Stimulated activated CD4-positive, alpha-beta T cell treated with anti-CD3 and anti-CD28 coated beads, Interleukin-12 subunit alpha, Interleukin-12 subunit beta, amount 100 ng/mL, for 4 hours (primary cell): ENCODE measurements at places on chromosomes 7 and 10.

DNA sequence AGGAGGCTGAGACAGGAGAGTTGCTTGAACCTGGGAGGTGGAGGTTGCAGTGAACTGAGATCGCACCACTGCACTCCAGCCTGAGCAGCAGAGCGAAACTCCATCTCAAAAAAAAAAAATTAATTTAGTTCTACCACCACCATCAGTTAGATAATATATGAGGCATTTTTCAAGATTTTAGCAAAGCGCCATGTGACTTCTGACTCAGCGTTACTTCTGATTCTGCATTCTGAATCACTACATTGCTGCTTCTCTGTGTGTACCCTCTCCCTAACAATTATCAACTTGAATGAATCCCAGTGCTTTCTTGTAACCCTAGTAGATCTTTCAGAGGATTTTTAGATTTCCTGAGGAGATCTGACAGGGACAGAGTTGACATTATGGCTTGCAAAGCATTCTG, 176.8 kb upstream of the SORCS1 start:
- no peak for DNase-seq

DNA sequence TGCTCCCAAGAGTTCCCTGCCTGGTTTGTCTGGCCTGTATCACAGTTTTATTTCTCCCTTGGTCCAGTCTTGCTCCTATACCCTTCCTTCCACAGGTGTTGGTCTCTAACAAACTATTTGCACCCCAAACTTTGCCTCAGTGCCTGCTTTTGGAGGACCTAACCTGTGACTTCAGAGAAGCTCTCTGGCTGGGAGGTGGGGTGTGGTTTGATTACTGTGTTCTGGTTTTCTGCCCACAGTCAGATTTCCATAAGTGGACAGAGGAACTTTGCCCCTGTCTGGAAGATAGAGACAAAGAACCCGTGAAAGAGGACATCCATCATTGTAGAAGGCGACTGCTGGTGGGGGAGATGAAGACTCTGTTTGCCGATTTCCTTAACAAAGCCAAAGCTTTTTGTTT, 55.8 kb upstream of the TRIL start:
- DNase-seq: no peak

GRCh38 chr7:25009257-25009656, 29.3 kb upstream of the OSBPL3 start:
- no peak for DNase-seq

DNA sequence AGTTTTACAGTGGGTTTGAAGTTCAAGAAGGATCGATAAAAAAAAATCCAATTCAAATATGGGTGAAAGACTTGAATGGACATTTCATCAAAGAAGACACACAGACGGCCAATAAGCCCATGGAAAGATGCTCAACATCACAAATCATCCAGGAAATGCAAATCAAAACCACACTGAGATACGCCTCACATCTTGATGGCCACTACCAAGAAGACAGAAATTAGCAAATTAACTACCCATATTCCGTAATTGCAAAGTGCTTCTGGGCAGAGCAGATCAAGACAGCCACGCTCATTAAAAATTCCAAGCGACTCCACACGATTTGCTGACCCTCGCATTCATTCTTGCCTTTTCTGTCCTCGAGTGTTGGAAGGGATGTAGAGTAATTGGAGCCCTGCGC, 34.1 kb upstream of the PPP2R2D start:
- no peak for DNase-seq

GRCh38 chr10:103916254-103916653, 1.7 kb downstream of the STN1 start:
- no peak for DNase-seq

- no peak for DNase-seq
Observed at GRCh38 chr10:6231146-6231545, 28.4 kb downstream of the PFKFB3 start.

DNA sequence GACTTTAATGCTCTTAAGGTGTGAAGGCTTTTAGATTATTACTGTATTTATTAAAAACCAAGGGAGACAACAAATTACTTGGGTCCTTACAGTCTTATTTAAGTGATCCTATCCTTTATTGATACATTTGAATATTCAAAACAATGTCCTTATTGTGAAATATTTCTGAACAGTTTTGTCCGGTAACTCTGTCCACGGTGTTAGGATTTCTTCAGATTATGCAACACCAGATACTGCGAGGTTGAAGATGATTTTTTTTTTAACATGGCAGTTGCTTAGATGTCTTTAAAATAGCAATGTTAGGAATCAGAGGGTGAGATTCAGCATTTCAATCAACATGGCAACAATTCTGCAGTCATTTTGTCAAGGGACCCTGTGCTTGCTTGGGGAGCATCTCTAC, 176.5 kb downstream of the CSTF2T start:
- DNase-seq: no peak

DNA sequence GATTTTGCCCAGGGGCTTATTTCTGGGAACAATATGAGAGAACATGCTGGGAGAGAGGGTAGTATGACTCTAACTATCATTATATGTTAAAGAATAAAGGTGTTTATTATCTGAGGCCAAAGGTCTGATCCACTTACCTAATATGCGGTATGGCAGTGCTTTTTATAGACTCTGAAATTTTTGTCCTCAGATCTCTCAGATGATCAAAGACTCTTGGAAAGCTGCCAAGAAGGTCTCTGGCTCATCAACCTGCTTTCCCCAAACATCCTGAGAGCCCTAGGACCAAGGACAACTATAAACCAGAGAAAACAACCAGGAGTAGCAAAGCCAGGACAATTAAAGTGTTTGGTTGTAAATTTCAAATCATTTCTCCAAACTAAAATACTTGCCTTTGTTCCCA, 255.7 kb upstream of the LRRN3 start:
- DNase-seq: no peak

- no peak for DNase-seq
Observed at GRCh38 chr10:48821692-48822091, 117.9 kb downstream of the LRRC18 start.

DNA sequence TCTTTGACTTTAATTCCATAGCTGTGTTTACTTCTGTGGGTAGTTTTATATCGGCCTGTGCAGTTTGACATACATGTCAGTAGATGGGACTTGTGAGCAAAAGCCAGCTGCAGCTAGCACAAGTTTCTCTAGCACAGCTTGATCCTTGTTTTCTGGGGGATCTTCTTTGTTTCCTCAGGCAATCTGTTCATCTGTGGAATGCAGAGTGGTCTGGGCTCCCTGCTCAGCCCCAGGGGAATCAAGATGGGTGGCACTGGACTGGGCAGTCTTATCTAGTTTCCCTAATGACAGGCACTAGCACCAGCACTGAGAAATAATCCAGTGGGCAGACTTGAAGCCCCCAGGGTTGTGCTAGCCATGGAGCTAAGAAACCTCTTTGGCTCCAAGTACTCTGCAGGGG, 40.8 kb downstream of the CYP2C19 start:
- DNase-seq: no peak

DNA sequence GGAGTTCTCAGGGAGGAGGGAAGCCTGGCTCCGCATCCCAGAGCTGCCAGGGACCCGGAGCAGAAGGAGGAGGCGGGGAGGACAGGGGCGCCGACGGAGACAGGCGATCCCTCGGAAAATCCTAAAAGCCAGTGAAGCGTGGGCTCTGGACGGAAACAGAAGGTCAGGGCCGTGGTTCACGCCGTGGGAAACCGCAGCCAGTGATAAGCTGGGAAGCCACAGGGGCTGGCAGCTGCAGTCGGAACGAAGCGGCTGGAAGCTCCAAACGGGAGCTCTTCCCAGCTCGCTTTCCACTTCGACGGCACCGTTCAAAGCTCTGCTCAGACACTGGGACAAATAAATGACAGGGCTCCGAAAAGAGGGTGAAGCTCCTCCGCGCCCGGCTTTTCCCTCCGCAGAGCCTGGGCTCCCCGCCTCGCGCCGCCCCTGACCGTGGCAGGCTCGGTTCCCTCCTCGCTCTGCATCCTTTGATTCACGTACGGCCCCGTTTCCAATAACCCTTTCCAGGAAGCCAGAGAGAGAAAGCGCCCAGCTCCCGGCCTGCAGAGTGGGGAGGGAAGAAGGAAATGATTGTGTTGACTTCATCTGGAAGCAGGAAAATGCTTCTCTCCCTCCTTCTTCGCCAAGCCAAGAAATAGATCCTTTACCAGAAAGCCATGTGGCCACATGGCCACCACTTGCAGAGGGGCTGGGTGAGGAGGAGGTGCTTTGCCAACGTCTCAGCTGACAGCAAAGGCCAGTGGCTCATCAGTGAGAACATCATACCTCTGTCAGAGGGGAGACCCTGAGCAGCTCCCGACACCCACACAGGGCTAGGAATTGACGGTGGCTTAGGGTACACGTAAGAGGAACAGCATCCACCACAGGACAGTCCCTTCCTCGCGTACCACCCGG, 57.4 kb downstream of the ADRB1 start:
- no peak for DNase-seq

DNA sequence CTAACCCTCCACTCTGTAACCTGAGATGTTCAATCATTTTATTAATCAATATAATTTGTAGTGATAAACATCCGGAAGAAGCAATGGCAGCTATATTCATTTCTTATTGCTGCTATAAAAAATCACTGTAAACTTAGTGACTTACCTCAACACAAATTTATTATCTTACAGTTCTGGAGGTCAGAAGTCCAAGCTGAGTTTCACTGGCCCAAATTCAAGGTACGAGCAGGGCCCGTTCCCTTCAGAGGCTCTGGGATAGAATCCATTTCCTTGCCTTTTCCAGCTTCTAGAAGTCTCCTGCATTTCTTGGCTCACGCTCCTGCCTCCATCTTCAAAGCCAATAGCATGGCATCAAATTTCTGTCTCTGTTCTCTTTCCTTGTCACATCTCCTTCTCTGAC, 279.5 kb upstream of the SP8 start:
- no peak for DNase-seq

- DNase-seq: no peak
Observed at GRCh38 chr10:86970162-86970981, 2.1 kb downstream of the ADIRF start.

DNA sequence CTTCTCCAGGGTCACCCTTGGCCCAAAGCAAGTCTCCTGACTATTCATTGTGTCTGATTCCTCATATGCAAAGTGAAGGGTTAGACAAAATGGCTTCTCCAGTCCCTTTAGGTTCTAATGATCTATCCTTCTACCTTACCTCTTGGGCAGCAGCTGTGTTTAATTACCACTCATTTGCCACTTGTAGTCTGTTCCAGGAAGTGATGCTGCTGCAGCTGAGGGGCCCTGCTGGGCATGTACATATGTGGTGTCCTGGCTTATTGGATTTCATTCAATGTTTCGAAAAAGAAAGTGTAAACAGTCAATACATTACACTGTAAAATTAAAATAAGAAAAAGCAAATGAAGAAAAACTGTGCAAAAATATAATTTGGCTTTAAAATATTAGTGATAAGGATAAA, 36.6 kb downstream of the SCIN start:
- no peak for DNase-seq

DNA sequence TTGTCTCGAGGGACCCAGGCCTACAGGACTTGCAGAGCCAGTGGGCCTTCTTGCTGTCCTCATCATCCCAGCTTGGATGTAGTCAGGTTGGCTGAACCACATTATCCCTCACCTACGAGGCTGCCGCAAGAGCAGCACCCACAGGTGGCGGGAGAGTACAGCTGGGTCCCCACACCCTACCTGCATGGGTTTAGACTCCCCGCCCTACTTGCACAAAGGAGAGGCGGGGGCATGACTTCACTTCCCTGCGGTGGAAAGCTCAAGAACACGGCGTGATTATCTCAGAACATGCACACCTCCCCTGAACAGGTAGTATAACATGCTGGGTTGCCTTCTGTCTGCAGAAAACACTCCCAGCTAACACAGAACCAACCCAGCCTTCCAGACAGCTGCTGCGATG, 57.5 kb downstream of the CTBP2 start:
- DNase-seq: no peak

- no peak for DNase-seq
Observed at GRCh38 chr10:117782276-117782675, 239.7 kb downstream of the EMX2 start.
